Thoracic aorta endothelial cell (primary cell): ENCODE measurements at places on chromosomes 16 and 17. TPM values are rescaled to one million over a fixed set of nuclear protein-coding genes. Genes with fewer than 3 reads are reported as not detected.

Gene PRSS8
- not detected in 2 replicates for total RNA-seq

Gene MEOX1
- not detected in 2 replicates for total RNA-seq

Gene CTRB1
- not detected in 2 replicates for total RNA-seq

Gene KRT33B
- not detected in 2 replicates for total RNA-seq

Gene RHBDL3
- 0.07 TPM in 1 of 2 replicates, not detected in the other for total RNA-seq

Gene RNF43
- total RNA-seq = 0.66 TPM in 1 of 2 replicates, not detected in the other

Gene SLC13A2
- not detected in 2 replicates for total RNA-seq

Gene CHD3
- total RNA-seq = 87.8 and 102 TPM in 2 replicates

Gene NPW
- 0.13 and 0.72 TPM in 2 replicates for total RNA-seq

Gene NPIPA1
- total RNA-seq = 32.0 and 33.7 TPM in 2 replicates

Gene OSGIN1
- total RNA-seq = 5.9 and 6.1 TPM in 2 replicates

Gene UBN1
- 52.6 and 53.7 TPM in 2 replicates for total RNA-seq

Gene CHST5
- total RNA-seq = not detected in 2 replicates

Gene RRAD
- total RNA-seq = 0.14 and 0.27 TPM in 2 replicates
